ENCODE measurements at places on chromosomes 7 and 10. TPM values are rescaled to one million over a fixed set of nuclear protein-coding genes. Genes with fewer than 3 reads are reported as not detected.

Gene CEP41
- total RNA-seq, result 10.2 TPM

- no peak for DNase-seq
These were observed 167.9 kb upstream of the SLC26A5 start for GRCh38 chr7:103613655-103614642.

Gene TAS2R41
- 0.31 TPM for total RNA-seq

GRCh38 chr10:30987463-30987862 lies 44.2 kb downstream of the ZNF438 start:
- no peak for DNase-seq

DNA sequence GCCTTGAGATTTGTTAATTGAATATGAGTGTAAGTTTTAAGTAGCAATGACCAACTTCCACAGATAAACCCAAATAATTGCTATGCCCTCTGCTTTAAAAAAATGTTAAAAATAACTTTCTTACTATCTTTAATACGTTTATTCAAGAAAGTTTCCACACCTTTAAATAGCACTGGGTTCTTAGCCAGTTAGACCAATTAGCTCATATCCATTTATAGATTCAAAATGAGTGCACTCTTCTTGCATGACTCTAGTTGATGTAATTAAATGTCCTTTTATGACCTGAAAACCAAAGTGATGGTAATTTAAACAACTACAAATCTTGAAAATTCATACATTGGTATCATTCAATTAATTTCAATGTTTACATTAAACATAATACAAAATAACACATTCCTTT lies 50.8 kb upstream of the CACNA2D1 start:
- no peak for DNase-seq

DNA sequence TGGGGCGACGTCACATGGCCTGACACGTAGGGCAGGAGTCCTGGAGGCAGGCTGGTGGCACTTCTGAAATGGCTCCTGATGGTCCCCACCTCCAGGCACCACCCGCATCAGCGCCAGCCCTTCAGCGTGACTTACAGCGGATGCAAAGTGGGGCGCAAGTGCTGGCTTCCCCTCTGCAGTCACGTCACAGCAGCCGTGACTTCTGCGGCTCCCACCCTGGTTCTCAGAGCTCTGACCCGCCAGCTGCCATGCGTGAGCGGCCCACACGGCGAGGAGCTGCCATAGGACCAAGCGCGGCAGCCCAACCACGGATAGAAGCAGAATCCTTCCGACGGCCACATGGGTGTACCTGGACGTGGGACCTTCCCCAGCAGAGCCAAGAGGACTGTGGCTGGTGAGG lies 159.0 kb downstream of the ELFN1 start:
- DNase-seq, result no peak

DNA sequence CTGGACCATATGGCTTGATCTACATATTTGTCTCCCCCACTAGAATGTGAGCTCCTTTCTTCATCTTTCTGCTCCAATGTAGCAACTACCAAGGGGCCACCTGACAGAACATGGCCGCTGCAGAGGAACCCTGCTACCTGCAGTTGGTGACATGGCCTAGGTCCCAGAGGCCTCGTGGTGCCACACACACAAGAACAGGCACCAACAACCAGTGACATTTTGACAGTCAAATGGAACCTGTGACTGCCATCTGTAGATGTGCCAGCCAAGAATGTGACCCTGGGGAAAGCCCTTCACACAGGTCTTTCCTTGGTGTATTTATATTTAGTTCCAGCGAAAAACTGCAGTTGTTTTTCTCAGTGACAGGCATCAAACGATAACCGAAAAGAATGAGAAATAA lies 67.9 kb upstream of the ANKRD1 start:
- DNase-seq, result no peak

Gene NAT16
- 0.62 TPM for total RNA-seq

- DNase-seq, result no peak
These were observed 23.2 kb downstream of the SKAP2 start for GRCh38 chr7:26841003-26841739.

- no peak for DNase-seq
These were observed 99.8 kb downstream of the DYNC2I1 start for GRCh38 chr7:158955932-158956804.

GRCh38 chr7:11584406-11585031 lies 247.5 kb downstream of the THSD7A start:
- no peak for DNase-seq

GRCh38 chr10:35347121-35347562 lies 10.8 kb downstream of the CCNY start:
- DNase-seq, result no peak

- DNase-seq, result no peak
These were observed 22.5 kb downstream of the TRDMT1 start for GRCh38 chr10:17179002-17179401.

DNA sequence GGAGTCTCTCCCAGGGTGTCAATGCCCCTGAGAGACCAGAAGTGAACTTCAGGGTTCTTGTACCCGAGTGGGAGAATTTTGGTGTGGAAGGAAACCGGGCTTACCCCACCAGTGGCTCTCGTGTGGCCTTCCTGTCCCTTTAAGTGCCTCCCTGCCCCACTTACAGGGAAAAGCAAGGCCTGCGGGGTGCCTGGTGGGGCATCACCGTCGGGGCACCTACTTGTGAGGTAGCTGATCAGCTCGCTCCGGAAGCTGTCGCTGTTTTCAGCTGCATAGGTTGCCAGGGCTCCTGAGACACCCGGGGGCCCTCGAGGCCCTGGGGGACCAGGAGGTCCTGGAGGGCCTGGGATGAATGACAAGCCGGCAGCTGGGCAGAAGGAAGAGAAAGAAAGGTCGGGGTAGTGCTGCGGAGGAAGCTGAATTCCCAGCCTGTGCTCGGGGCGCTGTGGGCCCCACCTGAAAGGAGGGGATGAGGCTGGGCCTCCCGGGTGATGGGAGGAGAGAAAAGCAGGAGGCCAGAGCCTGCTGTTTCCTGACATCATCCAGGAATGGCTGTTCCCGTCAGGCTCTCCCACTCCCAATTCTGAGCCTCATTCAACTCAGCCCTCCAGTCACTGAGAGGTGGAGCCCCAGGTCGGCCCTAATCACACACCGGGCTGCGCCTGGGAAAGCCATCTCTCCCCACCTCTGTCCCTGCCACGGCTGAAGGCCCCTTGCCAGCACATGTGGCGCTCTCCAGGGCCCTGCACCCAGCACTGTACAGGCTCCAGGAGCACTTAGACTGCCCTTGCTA lies 51.1 kb downstream of the COL17A1 start:
- no peak for DNase-seq

GRCh38 chr10:58341947-58342346 lies 7.1 kb downstream of the UBE2D1 start:
- DNase-seq, result no peak

Gene SLC18A2
- 7.1 TPM for total RNA-seq

GRCh38 chr10:42952931-42953683 lies 123.8 kb upstream of the RET start:
- peak; percentile 9 for DNase-seq

Gene SLC26A5
- 0.41 TPM for total RNA-seq

GRCh38 chr7:29367784-29368183 lies 173.2 kb downstream of the CHN2 start:
- DNase-seq, result no peak

Gene FGFBP3
- 68.2 TPM for total RNA-seq

Gene ELFN1
- total RNA-seq, result 4.4 TPM

DNA sequence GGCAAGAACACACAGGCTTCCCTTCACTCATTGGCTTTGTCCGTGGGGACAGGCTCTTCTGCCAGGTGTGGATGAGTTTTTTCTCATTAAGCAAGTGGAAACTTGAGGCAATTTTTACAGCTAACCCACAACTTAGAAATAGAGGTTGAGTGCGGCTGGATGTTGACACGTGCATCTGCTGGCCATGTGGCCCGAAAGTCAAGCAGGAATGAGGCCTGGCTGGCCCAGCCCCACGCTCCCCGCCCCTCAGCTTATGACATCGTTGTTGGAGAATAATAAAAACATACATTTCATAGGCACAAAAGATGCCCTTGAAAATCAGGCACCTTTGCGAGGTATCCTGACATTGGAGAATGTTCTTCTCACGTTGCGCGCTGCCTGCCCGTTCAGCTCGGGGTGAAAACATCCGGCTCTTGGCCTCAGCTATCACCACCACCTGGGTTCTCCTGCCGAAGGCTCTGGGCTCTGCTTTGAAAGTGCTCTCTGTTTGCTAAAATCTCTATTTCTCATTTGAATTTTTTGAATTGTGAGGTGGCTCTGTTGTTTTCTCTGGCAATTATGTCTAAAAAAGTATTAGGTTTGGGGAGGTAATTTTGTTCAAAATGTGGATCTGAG lies 310.7 kb downstream of the WDR37 start:
- DNase-seq, result no peak

- DNase-seq, result no peak
These were observed 10.2 kb upstream of the BLNK start for GRCh38 chr10:96281444-96282029.

GRCh38 chr10:88996927-88997326 lies 6.3 kb downstream of the FAS start:
- no peak for DNase-seq

Gene ZNF775
- total RNA-seq, result 25.4 TPM

Measured in WTC11 (cell line).